ENCODE measurements at places on chromosomes 3 and 15.

DNA sequence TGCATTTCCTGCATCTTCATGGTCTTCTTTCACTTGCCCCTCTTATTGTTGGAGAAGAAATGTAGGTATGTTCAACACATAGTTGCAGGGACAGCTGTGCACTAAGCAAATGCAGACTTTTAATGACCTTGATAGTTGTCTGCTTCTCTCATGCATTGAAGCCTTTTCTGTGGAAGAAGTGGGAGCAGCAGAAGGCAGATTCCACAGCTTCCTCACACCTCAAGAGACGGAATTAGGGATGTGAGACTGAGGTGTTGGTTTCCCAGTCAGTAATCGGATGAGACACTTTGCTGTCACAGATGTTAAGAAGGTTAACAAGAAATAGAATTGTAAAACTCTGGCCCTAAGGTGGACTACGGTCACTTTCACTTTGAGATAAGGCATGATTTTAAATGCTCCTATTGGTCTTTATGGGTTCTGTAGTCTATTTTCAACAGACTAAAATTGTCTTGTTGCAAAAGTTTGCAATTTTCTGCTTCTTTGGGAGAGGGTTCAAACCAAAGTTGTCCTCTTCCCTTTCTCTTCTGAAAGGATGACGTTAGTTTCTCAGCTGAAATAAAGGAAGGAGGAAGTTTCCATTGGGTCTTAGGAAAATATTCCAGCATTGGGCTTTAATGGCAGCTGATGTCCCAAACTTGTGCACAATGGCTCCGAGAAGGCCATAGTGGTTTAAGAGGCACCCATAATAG is 117.4 kb downstream of the LPP start:
- DNase-seq = no peak

- DNase-seq = no peak
Observed at GRCh38 chr3:173938159-173938558, 540.6 kb downstream of the NLGN1 start.

DNA sequence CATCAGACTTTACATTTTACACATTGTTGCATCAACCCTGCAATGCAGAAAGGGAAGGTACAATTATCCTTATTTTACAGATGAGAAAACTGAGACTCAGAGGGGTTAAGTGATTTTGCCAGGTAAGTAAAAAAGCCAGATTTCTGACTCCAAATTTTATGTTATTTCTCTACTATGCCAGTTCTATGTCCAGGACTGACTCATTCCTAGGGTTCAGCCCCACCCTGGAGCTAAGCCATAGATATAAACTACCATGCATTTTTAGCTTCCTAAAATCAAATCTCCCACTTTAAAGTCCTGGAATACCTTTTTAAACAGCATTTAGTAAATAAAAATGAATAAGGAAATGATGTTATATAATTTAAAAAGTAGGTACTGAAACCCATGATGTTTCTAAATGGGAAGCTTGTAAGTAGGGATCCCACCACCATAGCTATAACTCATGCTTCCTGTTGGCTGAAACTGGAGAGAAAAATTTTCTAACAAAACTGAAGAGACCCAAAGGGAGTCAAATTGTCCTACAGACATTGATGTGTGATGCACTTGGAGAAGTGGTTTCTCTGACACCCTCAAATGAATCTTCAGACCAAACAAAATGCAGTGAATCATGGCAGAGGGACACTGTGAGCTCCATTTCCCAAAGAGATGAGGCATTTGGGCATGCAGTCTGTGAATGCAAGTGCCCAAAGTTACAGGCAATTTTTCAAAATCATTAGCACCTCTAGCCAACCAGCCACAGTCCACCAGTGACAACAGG is 301.7 kb upstream of the UMPS start:
- DNase-seq = no peak

DNA sequence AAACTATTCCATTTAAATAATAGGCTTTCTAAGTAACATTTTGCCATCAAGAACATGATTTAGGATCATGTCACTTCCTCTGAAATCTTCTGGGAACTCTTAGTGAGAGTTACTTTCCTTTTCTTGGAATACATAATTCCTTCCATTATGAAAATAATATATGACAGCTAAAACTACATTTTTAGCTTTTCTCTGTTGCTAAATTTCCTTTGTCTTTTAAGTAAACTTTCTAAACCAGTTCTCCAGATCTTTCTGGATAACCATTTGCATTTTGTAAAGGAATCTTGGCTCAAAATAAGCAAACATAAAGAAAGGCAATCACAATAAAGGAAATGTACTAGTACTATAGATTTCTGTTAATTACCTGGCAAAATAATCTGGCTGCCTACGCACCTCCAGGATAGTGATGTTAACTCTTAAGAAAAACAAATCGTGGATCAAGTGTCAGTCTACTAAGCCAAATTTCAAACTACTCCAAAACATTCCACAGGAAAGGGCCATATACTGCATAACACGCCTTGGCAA is 165.7 kb downstream of the ZNF385D start:
- DNase-seq = no peak

GRCh38 chr15:28260722-28261121 is 61.3 kb downstream of the HERC2 start:
- no peak for DNase-seq

- no peak for DNase-seq
Observed at GRCh38 chr3:196111939-196112386, 30.1 kb upstream of the TFRC start.

DNA sequence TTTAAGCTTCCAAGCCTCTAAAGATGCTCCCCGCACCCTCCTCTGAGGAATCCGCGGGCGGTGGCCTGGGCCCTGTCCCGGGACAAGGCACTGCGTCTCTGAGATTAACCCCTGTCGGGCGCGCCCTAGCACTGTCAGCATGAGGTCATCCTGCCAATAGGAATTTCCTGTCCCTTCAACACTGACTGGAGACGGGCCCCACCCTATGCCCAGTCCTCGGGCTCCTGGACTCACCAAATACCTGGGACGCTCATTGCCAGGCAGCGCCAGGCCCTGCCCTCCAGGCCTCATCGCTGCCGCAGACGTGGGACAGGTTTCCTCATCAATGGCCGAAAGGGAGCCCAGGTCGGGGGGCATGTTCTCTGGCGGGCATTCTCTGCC is 67.6 kb upstream of the SH3GL3 start:
- DNase-seq = no peak

DNA sequence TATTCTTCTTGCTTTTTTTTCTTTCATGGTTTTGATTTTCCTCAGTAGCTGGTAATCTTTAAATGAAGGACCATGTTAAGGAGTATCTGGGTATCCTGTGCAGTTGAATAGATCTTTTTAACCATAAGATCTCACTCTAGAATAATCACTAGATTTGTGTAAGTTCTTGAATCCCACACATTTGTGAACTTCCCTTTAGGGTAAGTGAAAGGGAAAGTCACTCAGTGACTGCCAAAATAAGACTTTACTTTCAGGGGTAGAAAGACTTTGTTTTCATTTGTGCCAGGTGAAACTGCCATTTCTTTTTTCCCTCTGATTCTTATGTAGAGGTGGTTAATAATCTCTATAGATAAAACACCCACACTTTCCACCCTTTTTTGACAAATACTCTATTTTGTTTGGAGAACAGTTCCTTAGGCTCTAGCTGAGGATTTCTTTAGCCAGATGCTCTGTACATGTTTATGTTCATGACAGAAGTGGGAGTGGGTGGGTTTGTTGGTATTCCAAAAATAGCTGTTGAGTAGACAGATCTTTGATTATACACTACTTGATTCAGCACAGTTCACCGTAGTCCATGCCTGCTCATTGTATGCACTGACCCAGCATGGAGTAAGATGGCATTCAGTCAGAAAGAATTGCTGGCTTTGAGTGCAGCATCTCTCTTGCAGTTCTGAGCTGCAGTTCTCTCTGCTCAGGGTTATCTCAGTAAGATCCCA is 28.5 kb downstream of the LRRC49 start:
- DNase-seq = no peak

DNA sequence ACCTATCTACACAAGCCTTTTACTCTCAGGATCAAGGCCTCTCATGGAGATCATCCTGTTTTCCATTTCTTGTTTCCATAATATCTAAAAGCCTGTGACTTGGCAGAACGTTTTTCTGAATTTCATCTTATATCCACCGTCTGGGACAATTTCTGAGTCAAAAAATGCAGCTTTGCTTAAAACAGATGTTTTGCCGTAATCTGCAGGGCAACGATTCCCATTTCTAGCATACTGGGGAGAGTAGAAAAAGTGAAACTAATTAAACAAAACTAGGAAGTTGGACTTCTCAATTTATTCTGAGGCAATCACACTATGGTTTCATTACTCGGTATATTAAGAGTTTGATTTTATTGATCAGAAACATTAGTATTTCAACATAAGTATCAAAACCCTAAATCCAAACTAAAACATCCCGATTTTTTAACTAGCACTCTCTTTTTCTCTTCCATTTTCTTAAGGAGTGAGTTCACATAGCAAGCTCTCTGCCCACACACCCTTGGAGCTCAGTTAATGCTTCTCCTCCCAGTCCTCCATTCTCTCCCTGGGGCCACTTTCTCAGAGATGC is 33.6 kb downstream of the SPATA12 start:
- DNase-seq = no peak

DNA sequence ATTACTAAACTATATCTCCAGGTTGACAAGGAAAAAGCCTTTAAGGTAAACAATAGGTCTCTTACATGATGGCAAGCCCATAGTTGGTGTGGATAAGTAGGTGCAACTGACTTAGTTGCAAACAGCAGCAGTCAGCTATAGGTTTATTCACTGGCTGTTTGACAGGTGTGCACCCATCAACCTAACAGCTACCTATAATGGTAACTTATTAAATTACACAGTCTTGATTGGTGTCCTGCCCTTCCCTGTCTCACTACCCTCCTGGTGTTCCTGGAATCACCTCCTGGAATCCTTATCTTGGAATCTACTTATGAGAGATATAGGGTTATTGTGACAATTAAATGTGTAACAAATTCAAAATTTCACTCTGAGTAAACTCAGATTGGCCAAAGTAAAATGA is 467.8 kb upstream of the UBE2E2 start:
- no peak for DNase-seq

- no peak for DNase-seq
Observed at GRCh38 chr3:23162934-23163333, 40.2 kb upstream of the UBE2E2 start.

DNA sequence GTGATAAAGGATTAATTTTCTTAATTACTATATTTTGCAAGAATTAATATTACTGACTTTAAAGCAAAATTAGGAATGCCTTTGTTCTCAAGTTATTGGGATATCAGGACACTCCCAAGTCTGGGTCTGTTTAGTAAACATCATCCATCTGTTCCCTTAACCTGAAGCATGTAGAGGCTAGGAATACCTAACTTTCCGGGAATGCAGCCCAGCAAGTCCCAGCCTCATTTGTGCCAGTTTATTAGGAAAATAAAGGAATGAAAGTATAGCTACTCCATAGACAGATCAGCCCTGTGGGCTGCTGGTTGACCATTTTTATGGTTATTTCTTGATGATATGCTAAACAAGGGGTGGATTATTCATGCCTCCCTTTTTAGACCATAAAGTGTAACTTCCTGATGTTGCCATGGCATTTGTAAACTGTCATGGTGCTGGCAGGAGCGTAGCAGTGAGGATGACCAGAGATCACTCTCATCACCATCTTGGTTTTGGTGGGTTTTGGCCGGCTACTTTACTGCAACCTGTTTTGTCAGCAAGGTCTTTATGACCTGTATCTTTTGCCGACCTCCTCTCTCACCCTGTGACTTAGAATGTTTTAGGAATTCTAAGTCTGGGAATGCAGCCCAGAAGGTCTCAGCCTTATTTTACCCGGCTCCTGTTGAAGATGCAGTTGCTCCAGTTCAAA is 540.2 kb downstream of the NAALADL2 start:
- no peak for DNase-seq

GRCh38 chr3:122353215-122353614 is 28.2 kb downstream of the CSTA start:
- no peak for DNase-seq

DNA sequence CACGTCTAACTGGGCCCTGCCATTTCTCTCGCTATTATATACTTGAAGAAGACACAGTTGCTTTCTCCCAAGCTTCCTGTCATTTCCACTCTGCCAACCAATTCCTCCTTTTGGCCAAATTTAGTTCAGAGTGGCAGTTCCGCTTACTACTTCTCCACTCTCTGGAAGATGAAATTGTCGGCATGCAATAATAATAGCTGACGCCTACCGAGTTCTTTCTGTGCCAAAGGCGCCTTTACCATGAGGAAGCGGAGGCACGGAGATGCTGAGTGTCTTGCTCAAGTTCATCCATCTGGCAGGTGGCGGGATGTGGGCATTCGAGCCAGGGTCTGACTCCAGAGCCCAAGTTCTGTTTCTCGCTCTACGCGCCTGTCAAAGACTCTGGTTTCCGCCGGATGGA is 14.6 kb upstream of the NRROS start:
- DNase-seq = no peak

All from C1 segment of cervical spinal cord (tissue), 14 donors.